ENCODE measurements at places on chromosomes 5 and 9. TPM values are rescaled to one million over a fixed set of nuclear protein-coding genes. Genes with fewer than 3 reads are reported as not detected.

DNA sequence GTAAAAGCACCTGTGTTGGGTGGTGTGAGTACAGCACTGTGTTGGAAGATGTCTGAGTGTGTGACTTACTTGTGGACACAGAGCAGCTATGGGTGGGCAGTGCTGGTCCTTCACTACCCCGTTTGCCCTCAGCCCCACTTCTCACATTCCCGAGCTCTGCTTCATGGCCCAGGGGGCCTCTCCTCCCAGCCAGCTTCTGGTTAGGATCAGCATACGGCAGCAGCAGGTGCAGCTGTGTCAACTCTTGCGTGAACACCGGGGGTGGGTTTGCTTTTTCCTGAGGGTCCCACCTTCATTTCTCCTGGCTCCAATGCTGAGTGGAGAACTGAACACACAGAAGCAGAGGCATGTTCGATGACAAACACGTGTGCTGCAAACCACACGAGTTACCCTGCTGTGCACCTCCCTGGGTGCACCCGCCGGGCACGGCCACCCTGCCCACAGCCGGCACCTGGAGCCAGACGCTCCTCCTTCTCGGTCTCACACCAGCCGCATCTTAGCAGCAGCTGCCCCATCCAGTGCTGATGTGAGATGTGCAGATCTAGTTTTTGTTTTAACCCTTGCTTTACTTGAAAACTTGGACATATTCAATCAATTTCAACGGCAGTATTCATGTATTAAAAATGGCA is 14.9 kb upstream of the SLC6A3 start:
- DNase-seq, result peak; percentile 45

- DNase-seq, result no peak
Measured at GRCh38 chr5:179986328-179986727, 78.6 kb upstream of the TBC1D9B start.

The C5orf34 gene
- 0.73 TPM for total RNA-seq

The HTR1A gene
- total RNA-seq, result not detected

DNA sequence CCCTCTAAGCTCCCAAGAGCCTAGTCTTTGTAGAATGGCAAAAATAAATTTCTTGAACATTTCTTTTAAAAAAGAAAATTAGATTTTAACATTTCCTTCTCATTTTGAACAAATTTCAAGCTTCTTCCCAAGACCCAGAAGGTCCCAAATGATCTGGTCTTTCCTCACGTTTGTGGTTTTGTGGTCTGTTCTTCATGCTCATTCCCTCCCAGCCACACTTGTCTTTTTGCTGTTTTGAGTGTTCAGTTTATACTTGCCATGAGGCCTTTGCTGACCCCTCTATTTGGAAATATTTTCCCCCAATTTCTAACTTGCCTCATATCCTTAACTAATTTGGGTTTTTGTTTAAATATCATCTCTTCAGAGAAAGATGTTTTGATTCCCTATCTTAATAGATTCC is 133.4 kb upstream of the PAPPA start:
- DNase-seq, result no peak

The PLPP7 gene
- 107 TPM for total RNA-seq

DNA sequence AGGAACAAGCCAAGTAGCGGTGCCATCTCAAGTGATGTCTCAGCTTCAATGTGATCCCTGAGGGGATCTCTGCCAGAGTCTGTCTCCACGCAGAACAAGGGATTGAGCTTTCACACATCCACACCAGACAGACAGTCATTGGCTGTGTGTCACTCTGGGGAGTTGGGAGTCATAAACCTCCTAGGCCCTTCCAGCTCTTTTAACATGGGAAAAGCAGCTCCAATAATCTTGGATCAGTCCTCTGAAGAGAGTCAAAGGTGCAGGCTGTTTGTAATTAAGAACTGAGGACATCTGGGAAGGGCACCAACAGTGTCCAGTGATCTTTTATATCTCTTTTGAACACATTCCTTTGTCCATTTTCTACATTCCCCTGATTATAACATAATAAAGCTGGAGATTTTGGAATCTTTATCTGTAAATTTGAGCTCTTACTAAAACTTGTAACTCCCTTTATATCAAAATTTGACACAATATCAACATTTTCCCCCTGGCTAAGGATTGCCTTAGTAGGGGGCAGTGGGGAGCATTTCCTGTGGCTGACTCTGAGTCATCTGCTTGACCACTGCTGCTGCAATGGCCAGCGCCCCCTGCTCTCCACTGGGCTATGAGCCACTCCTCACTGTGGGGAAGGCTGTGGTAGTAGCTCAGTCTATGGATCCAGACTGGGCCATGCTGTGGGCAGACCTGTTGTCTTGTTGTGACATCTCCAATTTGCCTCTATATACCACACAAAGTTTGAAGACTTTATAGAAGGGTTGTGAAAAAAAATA is 284.4 kb downstream of the OSTF1 start:
- no peak for DNase-seq

The EDIL3 gene
- 1.7 TPM for total RNA-seq

GRCh38 chr5:66344544-66344943 is 200.4 kb downstream of the SREK1 start:
- DNase-seq, result no peak

GRCh38 chr9:107504585-107505455 is 15.3 kb upstream of the KLF4 start:
- peak; percentile 70 for DNase-seq

The MOCS2 gene
- total RNA-seq, result 93.6 TPM

GRCh38 chr5:80212171-80212667 is 43.6 kb downstream of the SERINC5 start:
- DNase-seq, result no peak

The SLC6A19 gene
- not detected for total RNA-seq

- no peak for DNase-seq
Measured at GRCh38 chr5:91277840-91278239, 105.3 kb downstream of the ARRDC3 start.

GRCh38 chr5:10111571-10111970 is 138.1 kb downstream of the ATPSCKMT start:
- no peak for DNase-seq

DNA sequence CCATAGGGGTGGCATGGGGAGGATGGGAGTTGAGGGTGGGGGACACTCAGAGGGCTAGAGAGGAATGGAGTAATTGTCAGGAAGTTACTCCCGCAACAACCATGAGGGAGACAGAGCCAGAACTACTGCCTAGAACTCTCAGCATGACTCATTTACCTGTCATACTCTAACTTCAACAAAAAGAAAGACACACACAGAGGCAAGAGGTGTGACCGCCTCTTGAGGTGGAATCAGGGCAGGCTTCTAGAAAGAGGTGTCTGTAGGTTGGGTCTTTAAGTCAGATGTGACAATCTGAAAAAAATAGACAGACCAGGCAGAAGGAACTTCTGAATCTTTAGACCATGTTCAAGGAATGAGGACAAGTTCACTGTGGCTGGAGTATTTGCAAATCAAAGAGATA is 73.4 kb downstream of the GABBR2 start:
- no peak for DNase-seq

The KIAA0825 gene
- 2.2 TPM for total RNA-seq

- DNase-seq, result no peak
Measured at GRCh38 chr5:125180231-125180829, 433.9 kb upstream of the ZNF608 start.

DNA sequence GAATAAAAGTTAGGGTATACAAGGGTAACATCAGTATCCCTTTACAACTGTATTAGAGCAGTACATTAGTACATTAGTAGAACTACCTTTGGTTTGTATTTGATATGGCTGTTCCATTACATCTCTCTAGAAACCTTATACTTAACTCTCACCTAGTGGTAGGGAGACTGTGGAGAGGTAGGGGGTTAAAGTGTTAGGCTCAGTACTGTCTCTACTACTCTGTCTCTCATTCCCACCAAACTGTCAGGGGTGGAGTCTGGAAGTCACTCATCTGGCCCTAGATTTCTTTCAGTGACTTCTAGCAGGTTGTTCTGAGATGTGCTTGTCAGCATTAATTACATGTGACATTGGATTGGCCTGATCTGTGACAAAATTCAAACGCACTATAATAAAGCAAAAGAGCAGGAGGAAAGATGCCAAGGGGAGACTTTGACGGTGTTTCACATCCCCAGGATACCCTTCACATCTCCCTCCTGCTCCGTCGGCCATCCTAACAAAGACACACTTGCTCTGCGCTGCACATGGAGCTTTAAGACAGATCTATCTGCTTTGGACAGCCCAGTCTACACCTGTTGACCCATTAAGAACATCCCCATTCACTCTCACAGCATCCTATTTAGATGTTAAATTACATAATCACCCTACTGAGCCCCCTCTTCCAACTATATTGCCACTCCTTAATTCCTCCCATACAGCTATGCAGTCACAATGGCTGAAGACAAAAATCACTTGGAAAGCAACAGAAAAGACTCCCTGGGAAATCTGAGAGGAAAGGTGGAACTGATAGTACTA is 1043.0 kb upstream of the DMAC1 start:
- DNase-seq, result no peak

- DNase-seq, result peak; percentile 64
Measured at GRCh38 chr5:151104795-151105194, 24.0 kb upstream of the TNIP1 start.

The C9orf152 gene
- not detected for total RNA-seq
